Tibial nerve (tissue), 4 donors: ENCODE measurements at places on chromosomes 11 and 22. TPM values are rescaled to one million over a fixed set of nuclear protein-coding genes. Genes with fewer than 3 reads are reported as not detected.

The MS4A4A gene
- 55.8 TPM for total RNA-seq

The LRRC56 gene
- 1.4 TPM for total RNA-seq

The OR10W1 gene
- not detected for total RNA-seq

The LIF gene
- total RNA-seq, result 0.30 TPM

The PDE3B gene
- total RNA-seq, result 16.3 TPM

The CCDC116 gene
- 0.22 TPM for total RNA-seq

The RASL10A gene
- total RNA-seq, result not detected

The MEN1 gene
- total RNA-seq, result 18.0 TPM

GRCh38 chr11:61701242-61701886 lies 21.2 kb downstream of the DAGLA start:
- H3K27ac ChIP-seq, result peak overlapping the region; percentile 74
- H3K4me3 ChIP-seq, result no peak overlapping the region
- no peaks in the 10 kb centered on the region for H3K4me1 ChIP-seq
- DNase-seq, result no peak
- H3K36me3 ChIP-seq, result no peaks in the 10 kb centered on the region
- H3K27me3 ChIP-seq, result no peaks in the 10 kb centered on the region

DNA sequence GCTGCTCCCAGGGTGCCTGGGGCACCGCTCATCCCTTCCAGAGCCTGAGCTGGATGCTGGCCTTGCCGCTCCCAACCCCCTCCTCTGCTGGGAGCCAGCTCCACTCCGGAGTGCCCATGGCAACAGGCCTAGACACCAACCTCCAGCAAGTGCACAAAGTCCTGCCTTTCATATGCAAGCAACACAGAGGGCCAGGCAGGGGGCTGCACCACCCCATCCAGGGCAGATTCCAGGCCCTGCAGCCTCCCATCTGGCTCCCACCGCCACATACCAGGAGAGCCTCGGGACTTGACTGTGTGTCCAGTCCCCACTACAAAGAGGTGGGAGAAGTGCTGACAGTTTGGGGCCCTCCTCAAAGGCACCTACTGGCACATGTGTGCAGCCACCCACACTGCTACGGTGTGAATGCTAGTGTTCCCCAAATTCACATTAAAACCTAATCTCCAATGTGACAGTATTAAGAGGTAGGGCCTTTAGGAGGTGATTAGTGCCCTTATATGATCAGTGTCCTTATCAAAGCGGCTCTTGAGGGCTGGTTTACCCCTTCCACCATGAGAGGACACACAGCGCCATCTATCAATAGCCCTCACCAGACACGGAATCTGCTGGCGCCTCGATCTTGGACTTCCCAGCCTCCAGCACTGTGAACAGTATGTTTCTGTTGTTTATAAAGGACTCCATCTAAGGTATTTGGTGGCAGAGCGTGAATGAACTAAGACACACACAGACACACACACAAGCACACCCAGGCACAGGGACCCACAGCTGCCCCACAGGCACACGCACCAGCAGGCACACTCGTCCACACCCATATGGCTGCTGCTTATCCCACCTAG lies 16.2 kb downstream of the ARVCF start:
- H3K27me3 ChIP-seq, result no peaks in the 10 kb centered on the region
- peak overlapping the region; percentile 87 for H3K27ac ChIP-seq
- H3K4me3 ChIP-seq, result no peak overlapping the region
- H3K4me1 ChIP-seq, result no peaks in the 10 kb centered on the region
- H3K36me3 ChIP-seq, result no peaks in the 10 kb centered on the region

DNA sequence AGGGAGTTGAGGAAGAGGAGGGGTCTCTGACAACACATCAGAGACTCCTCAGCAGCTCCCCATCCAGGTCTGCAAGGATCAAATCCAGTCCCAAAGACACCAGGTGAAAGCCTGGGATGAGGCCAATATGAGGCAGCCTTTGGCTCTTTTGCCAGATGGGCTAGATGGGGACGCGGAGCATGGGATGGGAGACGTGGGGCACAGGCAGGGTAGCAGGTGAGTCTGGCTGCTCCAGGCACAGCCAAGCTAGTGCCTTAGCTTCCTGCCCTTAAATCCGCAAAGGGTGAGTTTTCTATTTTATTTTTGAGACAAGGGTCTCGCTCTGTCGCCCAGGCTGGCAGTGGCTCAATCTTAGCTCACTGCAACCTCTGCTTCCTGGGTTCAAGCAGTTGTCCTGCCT lies 19.6 kb upstream of the DRICH1 start:
- no peak overlapping the region for H3K27ac ChIP-seq
- H3K4me3 ChIP-seq, result no peak overlapping the region
- no peaks in the 10 kb centered on the region for H3K27me3 ChIP-seq
- H3K4me1 ChIP-seq, result no peaks in the 10 kb centered on the region
